ENCODE measurements at places on chromosomes 12 and 14.

GRCh38 chr12:6699259-6699988 lies 1.2 kb downstream of the PIANP start:
- DNase-seq, result no peak

DNA sequence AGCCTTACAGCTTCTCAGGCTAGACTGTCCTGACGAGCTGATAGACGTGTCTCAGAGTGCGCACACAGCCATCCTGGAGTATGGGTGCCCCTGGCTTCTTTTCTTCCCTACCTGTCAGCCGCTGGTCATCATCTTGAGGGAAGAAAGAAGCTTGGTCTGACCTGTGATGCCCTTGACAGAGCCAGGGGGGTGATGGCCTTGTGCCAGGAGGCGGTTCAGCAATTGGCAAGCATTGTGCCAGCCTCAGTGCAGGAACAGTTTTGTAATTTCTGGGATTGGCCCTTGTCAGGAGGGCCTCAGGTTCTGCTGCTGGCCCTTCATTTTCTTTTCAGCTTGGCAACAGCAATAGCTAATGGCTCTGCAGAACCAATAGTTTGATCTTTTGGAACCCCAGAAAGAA lies 80.1 kb downstream of the ADCK1 start:
- no peak for DNase-seq

- no peak for DNase-seq
Observed at GRCh38 chr12:1670358-1671268, 20.3 kb upstream of the ADIPOR2 start.

- no peak for DNase-seq
Observed at GRCh38 chr14:61219673-61220072, 61.5 kb downstream of the TMEM30B start.

GRCh38 chr14:104011824-104012517 lies 69.6 kb upstream of the RD3L start:
- no peak for DNase-seq

DNA sequence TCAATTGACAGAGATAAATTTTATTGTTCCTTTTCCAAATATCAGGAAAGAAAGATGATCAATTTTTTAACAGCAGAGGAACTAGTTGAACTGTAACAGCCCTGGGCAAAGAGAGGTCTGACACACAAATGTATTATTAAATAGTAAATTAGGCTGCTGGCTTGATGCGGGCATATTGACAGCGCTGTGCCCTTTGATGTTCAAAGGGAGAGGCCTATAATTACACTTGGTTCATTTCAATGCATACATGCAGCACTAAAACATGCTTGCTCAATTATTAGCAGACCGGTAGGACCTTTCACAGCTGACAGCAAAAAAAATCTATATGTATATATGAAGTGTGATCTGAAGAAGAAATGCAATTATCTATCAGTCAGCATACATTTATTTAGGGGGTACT lies 219.8 kb downstream of the SLC2A13 start:
- no peak for DNase-seq

GRCh38 chr12:12976366-12976765 lies 23.7 kb downstream of the HEBP1 start:
- DNase-seq, result no peak

DNA sequence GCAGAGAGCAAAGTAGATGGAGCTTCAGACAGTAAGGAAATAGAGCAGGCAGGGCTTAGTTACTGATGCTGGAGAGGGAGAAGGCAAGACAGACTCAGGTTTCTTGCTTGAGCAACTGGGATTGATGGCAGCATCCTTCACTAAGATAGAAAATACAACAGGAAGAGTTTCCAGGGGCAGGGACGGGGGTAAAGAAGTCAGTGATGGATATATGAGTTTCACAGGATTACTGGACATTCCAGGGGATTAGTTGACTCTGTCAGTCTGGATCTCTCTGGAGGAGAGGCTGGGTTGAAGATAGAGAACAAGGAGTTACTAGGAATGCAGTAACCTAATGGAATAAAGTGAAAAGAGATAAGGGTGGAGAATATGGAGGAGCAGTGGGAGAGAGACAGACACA lies 74.5 kb upstream of the ATF1 start:
- DNase-seq, result no peak

DNA sequence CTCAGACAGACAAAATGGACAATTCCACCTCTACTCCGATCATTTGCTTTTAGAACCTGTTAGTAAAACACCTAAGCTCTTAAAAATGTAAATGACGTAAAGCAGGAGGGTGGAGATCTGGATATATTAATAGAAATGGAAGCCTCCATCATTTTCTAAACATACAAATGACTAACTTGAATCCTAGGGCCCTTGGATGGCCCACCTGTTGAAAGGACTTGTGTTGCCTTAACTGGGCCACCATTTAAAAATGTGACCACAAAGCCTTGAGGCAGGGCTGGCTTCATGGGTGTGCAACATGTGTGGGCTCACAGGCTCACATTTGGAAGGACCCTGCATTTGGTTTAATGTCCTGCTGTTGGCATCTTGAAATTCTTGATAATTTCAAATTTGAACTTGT lies 131.5 kb upstream of the PRMT8 start:
- no peak for DNase-seq

GRCh38 chr14:60008042-60008441 lies 83.7 kb upstream of the PCNX4 start:
- DNase-seq, result no peak

- DNase-seq, result no peak
Observed at GRCh38 chr12:27244689-27245488, 803 bp downstream of the STK38L start.

DNA sequence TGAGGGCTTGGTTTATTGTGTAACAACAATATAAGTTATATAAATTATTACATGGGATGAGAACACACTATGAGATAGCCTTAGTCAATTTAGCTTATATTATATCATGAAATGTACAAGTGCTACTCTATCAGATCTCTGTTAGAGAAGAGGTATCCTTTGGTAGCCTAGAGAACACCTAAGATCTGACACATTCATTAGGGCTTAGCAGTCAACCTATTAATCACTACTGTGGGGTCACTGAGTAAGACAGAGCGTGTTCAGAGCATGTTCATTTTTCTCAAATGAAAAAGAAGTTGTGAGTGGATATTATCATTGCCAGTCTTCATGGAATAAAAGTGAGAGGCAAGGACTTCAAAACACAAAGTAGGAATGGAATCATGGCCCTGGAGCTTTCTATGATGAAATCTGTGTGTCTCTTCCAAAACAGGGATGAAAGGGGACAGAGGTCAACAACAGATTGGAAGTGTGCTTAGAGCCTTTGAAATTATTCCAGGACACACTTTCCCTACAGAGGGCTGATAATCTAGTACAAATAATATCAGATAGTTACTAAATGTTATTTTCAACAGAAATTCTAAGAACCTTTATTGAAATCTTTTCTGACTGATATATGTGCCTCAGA lies 114.3 kb downstream of the SLC16A7 start:
- no peak for DNase-seq

- no peak for DNase-seq
Observed at GRCh38 chr12:104513681-104514080, 56.9 kb downstream of the CHST11 start.

GRCh38 chr14:104634886-104635570 lies 30.5 kb upstream of the TMEM179 start:
- no peak for DNase-seq

DNA sequence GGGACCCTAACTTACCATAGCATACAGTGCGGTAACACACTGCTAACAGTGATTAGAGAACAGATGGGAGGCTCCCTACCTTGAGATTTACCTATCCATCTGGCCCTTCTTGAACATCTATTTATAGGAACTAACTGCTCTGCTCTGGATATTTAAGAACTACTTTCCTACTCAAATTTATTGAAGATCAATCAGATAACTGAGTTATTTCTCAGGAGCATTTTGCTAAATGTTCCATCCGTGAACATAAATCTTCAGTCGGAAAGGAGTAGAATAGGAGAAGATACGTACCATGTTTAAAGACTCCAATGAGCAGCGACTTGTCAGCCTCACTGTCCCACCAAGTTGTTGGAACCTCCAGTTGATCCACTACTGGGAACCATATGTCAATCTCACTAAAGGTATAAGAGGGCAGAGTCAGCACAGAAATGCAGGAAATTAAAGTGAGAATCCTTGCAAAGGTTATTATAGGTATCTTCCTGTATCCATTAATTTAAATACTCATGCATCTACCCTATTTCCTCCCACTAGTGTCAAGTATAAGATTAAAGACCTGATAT lies 15.6 kb upstream of the SUPT16H start:
- no peak for DNase-seq

DNA sequence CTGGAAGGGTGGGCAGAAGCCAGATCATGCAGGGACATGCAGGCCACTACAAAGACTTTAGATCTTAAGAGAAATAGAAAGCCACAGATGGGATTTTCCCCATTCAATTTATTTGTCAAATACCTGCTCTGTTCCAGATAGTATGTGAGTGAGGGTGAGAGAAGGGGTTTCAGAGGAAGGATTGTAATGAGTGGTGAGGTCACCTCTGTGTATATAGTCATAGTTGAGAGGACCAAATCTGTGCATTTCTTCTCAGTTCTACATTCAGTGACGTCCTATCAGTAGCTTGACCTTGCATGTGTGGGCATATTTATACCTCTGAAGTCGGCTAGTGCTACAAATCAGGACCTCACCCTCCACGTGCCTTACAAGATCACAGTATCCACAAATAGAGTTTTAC lies 31.2 kb upstream of the RBM19 start:
- DNase-seq, result no peak

DNA sequence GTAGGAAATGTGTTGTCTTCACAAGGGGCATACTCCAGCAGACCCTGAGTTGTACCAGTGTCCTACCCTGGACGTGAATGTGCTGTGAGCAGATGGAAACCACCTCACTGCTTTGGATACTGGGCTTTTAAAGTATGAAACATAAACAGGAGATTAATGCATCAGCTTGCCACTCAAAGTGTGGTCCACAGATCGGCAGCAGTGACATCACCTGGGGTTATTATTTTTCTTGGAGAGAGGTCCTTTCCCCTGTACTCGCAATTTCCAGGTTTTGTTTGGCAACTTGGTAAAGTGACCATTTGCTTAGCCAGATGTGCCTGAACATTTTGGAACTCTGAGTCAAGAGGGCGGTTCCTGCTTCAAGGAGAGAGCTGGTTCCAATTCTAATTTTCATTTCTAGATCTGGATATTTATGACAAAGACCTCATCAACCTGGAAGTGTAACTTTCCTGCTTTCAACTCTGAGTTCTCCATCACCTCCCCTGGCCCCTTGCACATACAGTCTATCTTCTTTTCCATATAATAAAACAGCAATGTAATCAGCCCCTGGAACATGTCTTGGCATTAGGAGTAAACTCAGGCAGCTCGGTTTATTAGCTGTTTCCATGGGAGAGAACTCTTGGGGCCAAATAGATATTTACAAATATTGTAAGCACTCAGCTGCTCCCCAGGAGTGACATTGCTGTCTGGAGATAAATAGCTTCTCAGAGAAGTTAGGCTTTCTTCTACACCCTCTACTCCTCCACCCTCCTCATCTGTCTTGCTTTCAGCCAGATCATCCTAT lies 237.0 kb upstream of the TBX3 start:
- no peak for DNase-seq

DNA sequence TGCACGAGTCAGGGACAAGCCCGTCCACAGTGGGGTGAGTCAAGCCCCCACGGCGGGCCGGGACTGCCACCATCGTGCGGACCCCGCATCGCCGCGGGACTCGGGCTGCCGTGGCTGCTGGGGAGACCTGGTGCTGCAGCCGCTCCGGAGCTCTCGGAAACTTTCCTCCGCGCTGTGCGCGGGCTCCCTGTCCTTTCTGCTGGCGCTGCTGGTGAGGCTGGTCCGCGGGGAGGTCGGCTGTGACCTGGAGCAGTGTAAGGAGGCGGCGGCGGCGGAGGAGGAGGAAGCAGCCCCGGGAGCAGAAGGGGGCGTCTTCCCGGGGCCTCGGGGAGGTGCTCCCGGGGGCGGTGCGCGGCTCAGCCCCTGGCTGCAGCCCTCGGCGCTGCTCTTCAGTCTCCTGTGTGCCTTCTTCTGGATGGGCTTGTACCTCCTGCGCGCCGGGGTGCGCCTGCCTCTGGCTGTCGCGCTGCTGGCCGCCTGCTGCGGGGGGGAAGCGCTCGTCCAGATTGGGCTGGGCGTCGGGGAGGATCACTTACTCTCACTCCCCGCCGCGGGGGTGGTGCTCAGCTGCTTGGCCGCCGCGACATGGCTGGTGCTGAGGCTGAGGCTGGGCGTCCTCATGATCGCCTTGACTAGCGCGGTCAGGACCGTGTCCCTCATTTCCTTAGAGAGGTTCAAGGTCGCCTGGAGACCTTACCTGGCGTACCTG lies 1.1 kb downstream of the PDE3A start:
- DNase-seq, result peak; percentile 64

- DNase-seq, result no peak
Observed at GRCh38 chr14:21213652-21214051, 55.6 kb downstream of the HNRNPC start.

GRCh38 chr14:59069163-59069854 lies 119.2 kb upstream of the DAAM1 start:
- no peak for DNase-seq

- DNase-seq, result no peak
Observed at GRCh38 chr14:93706360-93706955, 81.8 kb downstream of the PRIMA1 start.

GRCh38 chr14:76761960-76762410 lies 717 bp downstream of the VASH1 start:
- no peak for DNase-seq

DNA sequence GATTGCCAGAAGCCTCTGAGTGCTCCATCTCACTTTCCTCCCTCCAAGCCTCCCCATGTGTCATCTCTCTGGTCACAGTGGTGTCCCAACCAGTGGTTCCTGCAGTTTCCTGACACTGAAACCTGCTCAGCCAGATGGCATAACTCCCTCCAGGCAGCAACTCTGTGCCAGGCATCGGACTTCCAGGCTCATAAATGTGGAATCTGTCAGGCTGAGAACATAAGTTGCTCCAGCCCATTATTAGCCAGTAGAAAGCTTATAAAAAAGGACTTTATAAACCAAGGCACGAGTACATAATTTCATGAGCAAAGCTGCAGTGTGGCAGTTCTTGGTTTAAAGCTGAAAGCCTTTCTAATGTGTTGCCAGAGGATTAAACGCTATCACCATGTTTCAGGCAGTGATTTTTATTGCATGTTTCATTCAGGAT lies 194.3 kb downstream of the DACT1 start:
- DNase-seq, result no peak

DNA sequence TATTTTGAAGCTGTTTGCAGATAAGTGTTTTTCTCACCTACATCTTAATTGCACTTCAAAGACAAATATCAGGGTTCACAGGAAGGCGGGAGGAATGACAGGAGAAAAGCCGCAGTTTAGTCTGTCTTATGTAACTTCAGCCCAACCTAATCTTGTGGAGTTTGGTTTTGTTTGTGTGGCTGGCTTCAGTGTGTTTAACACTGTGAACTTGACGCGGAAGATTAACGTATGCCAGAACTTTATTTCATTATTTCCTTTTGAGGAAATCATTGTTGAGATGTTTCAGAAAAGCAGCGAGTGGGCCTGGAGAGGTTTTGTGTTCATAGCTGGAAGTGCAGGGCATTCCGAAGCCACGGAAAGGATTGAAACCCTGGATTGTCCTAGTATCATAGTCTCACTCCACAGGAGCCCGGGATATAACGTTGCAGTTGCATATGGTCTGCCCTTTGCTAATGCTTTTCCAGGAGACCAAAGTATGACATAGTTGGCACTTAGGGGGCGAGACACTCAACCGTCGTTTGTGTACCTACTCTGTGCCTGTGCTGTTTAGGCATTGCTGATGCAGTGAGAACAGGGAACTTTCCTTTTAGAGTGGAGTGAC lies 2.0 kb downstream of the PELI2 start:
- no peak for DNase-seq

- no peak for DNase-seq
Observed at GRCh38 chr14:95541346-95541745, 6.5 kb downstream of the GLRX5 start.

Data from D341Med (cell line).